GM12878 (cell line): ENCODE measurements at places on chromosomes 12 and 14. TPM values are rescaled to one million over a fixed set of nuclear protein-coding genes. Genes with fewer than 3 reads are reported as not detected.
A peak's percentile ranks its signal among the peaks of the same experiment; 100 is the strongest.

DNA sequence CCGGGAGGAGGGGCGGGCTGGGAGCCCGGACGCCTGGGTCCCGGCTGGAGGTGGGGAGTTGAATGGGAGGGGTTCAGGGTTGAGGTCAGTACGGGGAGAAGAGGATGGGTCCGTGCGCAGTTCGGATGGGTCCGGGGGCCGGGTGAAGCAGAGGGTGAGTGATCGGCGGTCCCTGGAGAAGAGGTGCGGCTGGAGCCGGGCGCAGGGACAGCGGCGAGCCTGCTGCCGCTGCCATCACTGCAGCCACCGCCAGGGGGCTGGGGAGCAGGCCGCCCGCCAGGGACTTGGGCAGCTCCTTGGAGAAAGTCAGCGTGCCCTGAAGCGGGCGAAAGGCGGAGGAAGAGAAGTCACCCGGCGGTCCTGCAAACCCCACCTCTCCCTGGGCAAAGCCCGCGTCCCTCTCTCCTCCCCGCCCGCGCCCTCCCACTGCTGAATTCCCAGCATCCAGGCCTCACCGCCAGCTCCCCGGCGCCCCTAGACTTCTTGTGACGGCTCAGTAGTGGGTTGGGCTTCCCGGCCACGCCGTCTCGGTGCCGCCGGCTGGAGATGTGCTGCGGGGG lies 6.0 kb upstream of the GPR84 start:
- no peak for DNase-seq
- no peaks in the 10 kb centered on the region for H3K27me3 ChIP-seq
- H3K36me3 ChIP-seq: no peaks in the 10 kb centered on the region
- H3K4me3 ChIP-seq: no peak overlapping the region
- no peak overlapping the region for H3K27ac ChIP-seq
- H3K4me1 ChIP-seq: peaks cover 15% of the 10 kb centered on the region

DNA sequence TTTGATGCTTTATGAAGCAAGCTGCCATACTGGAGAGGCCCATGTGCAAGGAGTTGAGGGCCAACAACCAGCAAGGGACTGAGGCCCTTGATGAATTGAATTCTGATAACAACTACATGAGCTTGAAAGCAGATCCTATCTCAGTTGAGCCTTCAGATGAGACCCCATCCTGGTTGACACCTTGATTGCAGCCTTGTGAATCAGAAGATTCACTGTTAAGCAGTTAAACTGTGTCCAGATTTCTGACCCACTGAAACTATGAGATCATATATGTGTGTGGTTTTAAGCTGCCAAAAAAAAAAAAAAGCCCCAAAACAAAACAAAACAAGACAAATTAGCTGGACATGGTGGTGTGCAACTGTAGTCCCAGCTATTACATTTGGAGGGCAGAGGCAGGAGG lies 42.1 kb downstream of the GPR19 start:
- no peak overlapping the region for H3K27ac ChIP-seq
- H3K4me1 ChIP-seq: no peaks in the 10 kb centered on the region; the same call in 1 of the 2 replicates
- no peaks in the 10 kb centered on the region for H3K27me3 ChIP-seq
- no peak overlapping the region for H3K4me3 ChIP-seq
- no peak for DNase-seq
- H3K36me3 ChIP-seq: no peaks in the 10 kb centered on the region

DNA sequence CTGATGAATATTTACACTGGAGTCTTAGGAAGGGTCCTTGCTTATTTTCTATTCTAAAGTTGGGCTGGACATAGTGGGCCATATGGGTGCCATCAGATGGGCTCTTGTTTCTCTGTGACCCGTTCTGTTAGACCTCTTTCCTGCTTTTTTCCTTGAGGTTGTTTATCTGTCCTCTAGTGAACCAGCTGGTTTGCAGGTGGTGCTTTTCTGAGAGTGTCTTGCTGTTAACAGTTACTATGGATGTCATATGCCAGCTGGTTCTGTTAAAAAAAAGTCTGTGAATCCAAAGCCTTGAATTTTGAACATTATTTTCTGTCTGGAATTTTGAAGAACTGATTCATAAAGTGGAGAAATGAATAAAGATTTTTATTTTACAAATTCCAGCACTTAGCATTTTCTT lies 29.2 kb downstream of the ZC3H14 start:
- H3K36me3 ChIP-seq: peaks cover 12% of the 10 kb centered on the region; the same call in 1 of the 2 replicates
- no peak for DNase-seq
- no peak overlapping the region for H3K27ac ChIP-seq

- no peak for DNase-seq
- no peak overlapping the region for H3K4me3 ChIP-seq
- H3K4me1 ChIP-seq: no peaks in the 10 kb centered on the region
- no peaks in the 10 kb centered on the region for H3K36me3 ChIP-seq
- H3K27me3 ChIP-seq: no peaks in the 10 kb centered on the region
These were observed 92.7 kb downstream of the LMO3 start for GRCh38 chr12:16513231-16513630.

GRCh38 chr12:22443379-22444316 lies 100.7 kb downstream of the C2CD5 start:
- no peaks in the 10 kb centered on the region for H3K4me1 ChIP-seq
- no peak overlapping the region for H3K27ac ChIP-seq
- H3K36me3 ChIP-seq: no peaks in the 10 kb centered on the region
- H3K4me3 ChIP-seq: no peak overlapping the region
- H3K27me3 ChIP-seq: no peaks in the 10 kb centered on the region

GRCh38 chr12:132788375-132789098 lies 26.9 kb upstream of the ANKLE2 start:
- H3K36me3 ChIP-seq: peaks cover 38% of the 10 kb centered on the region
- DNase-seq: no peak
- H3K4me1 ChIP-seq: no peaks in the 10 kb centered on the region
- no peaks in the 10 kb centered on the region for H3K27me3 ChIP-seq
- H3K4me3 ChIP-seq: no peak overlapping the region
- H3K27ac ChIP-seq: no peak overlapping the region

- DNase-seq: no peak
- H3K27me3 ChIP-seq: no peaks in the 10 kb centered on the region
- no peak overlapping the region for H3K27ac ChIP-seq
- H3K4me3 ChIP-seq: no peak overlapping the region
- no peaks in the 10 kb centered on the region for H3K4me1 ChIP-seq
These were observed 183.0 kb downstream of the MED13L start for GRCh38 chr12:116094475-116094874.

DNA sequence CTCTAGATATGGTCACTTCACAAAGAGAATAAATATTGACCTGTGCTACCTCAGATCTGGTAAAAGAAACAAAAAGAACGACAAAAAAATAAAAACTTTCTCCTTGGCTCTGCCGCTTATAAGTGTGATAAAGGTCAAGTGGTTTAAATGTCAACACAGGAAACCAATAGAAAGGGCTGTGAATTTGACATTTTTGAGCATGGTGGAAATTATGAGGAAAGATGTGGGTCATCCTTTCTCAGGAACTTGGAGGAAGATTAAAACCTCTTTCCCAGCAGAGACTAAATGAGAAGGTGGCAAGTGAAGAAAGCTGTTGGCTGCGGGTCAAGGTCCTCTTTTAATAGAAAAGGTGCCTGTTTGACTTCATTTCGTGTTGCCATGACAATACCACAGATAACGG lies 28.2 kb downstream of the TESPA1 start:
- no peak overlapping the region for H3K27ac ChIP-seq
- H3K36me3 ChIP-seq: peaks cover 10% of the 10 kb centered on the region
- H3K4me1 ChIP-seq: peaks cover 19% of the 10 kb centered on the region
- no peak overlapping the region for H3K4me3 ChIP-seq

GRCh38 chr12:49369411-49370145 lies 2.3 kb downstream of the SPATS2 start:
- peak; percentile 79 for DNase-seq
- peaks cover 16% of the 10 kb centered on the region for H3K4me1 ChIP-seq
- no peaks in the 10 kb centered on the region for H3K27me3 ChIP-seq
- H3K4me3 ChIP-seq: peak overlapping the region; percentile 89

DNA sequence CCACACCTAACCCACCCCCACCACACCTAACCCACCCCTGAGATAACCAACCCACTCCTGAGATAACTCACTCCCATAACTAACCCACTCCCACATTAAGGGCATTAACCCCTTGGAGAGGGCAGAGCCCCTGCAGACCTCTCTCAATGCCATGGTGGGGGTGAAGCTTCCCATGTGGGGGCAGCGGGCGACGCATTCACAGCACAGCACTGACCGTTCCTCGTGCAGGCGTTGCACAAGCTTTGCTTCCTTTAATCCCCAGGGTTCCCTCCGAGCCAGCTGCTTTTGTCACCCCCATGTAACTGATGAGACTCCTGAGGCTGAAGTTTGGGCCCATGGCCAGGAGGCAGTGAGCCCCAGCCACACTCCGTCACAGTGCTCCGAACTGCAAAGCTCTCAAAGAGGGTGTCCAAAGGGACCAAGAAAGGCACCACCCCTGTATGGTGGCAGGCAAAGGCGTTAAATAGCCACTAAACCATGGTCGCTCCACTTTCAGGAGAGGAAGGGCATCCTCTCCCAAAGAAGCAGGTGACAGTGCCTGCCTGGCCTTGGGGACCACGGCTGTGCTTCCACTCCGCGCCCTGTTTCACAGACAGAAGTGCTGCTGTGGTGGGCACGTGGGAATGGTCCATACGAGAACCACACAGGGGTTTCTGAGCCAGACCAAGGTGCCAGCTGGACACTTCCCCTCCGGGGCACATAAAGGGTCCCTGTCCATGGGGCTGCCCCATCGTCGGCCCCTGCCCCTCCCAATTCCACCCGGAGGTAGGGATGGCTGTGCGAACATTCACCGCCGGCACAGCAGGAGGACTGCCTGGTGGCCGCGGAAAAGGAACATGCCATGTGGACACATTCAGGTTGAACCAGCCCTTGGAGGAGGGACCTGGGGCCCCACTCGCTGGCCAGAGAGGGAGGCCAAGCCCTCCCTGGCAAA lies 28.3 kb downstream of the GALNT9 start:
- no peaks in the 10 kb centered on the region for H3K4me1 ChIP-seq
- H3K4me3 ChIP-seq: no peak overlapping the region
- H3K27ac ChIP-seq: no peak overlapping the region
- H3K36me3 ChIP-seq: no peaks in the 10 kb centered on the region
- no peak for DNase-seq

DNA sequence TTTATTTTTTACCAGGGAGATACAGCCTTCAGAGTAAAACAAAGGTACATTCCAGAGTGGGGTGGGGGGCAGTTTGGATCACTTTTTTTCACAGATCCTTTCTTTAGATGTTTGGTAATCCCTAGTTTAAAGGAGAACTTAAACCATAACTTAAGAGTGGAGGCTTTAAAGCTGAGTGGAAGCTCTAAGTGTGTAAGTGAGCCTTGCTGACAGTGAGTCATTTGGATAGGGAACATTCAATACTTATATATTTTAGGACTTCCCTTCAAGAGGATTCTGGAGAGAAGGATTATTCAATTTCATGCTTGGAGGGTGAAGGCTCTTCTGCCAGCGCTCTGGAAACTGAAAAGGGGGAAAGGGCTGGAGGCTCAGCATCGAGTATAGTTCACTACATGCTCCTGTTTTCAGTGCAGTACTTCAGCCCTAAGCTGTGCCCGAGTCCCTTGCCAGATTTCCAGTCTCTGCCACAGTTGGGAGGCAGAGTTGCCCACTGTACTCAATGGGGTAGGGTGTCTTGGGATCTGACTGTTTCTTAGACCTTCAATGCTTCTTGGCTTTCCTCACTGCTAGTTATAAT lies 8.4 kb downstream of the PRKAG1 start:
- no peak overlapping the region for H3K4me3 ChIP-seq
- no peaks in the 10 kb centered on the region for H3K27me3 ChIP-seq
- no peak for DNase-seq
- H3K4me1 ChIP-seq: no peaks in the 10 kb centered on the region

- DNase-seq: no peak
- H3K27me3 ChIP-seq: no peaks in the 10 kb centered on the region
- no peak overlapping the region for H3K4me3 ChIP-seq
- H3K36me3 ChIP-seq: no peaks in the 10 kb centered on the region
- no peak overlapping the region for H3K27ac ChIP-seq
These were observed 3.2 kb downstream of the TDRD9 start for GRCh38 chr14:103931422-103931821.

DNA sequence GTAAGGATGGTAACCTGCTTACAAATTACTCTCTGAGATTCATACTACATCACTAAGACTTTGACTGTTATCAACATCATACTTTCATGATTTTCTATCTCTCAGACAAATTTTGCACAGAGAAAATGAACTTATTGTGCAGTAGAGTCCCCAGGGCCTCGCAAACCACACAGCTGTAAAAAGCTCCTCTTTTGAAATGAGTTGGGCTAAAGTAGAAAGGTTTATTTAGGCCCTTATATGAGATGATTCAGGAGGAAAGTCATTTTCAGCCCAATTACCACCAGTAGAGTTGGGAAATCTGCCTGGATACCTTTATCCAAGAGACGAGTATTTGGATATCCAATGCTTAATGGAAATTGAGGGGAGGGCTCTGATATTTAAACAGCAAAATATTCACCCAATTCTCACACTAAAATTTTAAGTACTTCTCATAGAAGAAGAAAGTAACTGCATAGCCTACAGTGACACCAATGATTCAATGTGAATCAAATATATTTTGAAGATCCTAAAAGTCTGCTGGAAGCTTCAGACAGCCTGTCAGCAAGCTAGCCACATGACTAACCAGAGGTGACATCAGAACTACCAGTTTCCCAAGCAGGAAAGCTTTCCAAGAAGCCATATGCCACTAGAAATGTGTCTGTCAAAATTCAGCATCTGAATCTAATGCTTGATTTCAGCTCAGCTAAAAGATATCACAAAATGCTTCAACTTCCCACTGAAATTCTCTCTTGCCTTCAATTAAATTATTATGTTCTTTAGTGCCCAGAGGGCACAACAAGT lies 190.1 kb upstream of the SYT1 start:
- H3K36me3 ChIP-seq: no peaks in the 10 kb centered on the region
- H3K4me1 ChIP-seq: no peaks in the 10 kb centered on the region
- no peak overlapping the region for H3K27ac ChIP-seq
- H3K27me3 ChIP-seq: no peaks in the 10 kb centered on the region

DNA sequence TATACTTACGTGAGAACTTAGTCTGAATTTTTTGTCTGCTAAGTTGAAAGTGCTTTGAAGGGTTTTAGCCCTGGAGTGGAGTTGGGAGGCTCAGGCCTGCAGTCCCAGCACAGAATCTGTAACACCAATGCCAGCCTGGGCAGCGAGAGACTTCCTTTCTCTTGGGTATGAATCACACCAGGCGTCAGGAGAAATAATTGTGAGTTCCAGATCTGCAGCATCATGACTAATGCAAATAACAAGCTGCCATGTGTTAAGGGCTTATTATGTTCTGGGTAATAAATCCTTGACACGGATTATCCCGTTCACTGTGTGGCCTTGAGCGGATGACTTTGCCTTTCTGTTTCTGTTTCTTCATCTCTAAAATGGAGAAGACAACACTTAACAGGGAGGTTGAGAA lies 70.6 kb downstream of the B4GALNT3 start:
- H3K27me3 ChIP-seq: peaks cover 1% of the 10 kb centered on the region
- H3K27ac ChIP-seq: no peak overlapping the region
- no peak overlapping the region for H3K4me3 ChIP-seq
- no peak for DNase-seq
- H3K36me3 ChIP-seq: no peaks in the 10 kb centered on the region

BTG1 gene
- 186 and 194 TPM in 2 replicates for total RNA-seq

RITA1 gene
- 29.2 and 31.4 TPM in 2 replicates for total RNA-seq

KRT77 gene
- total RNA-seq: not detected in 2 replicates

LRTM2 gene
- total RNA-seq: not detected in 2 replicates

RNF212B gene
- total RNA-seq: not detected in 2 replicates

GLTP gene
- total RNA-seq: 21.9 and 23.9 TPM in 2 replicates

CEP290 gene
- total RNA-seq: 14.3 and 15.7 TPM in 2 replicates

IL22 gene
- total RNA-seq: not detected in 2 replicates

INHBE gene
- 0.64 and 0.77 TPM in 2 replicates for total RNA-seq

CIPC gene
- total RNA-seq: 17.7 and 20.3 TPM in 2 replicates

SYCP3 gene
- 0.05 and 0.28 TPM in 2 replicates for total RNA-seq

MGP gene
- total RNA-seq: 0.58 and 1.2 TPM in 2 replicates

PRH2 gene
- total RNA-seq: not detected in 2 replicates

CCDC60 gene
- total RNA-seq: not detected in 2 replicates
